ENCODE measurements at places on chromosomes 7 and 10.

GRCh38 chr10:95832216-95833041 is 75.3 kb upstream of the CC2D2B start:
- DNase-seq = peak; percentile 23

DNA sequence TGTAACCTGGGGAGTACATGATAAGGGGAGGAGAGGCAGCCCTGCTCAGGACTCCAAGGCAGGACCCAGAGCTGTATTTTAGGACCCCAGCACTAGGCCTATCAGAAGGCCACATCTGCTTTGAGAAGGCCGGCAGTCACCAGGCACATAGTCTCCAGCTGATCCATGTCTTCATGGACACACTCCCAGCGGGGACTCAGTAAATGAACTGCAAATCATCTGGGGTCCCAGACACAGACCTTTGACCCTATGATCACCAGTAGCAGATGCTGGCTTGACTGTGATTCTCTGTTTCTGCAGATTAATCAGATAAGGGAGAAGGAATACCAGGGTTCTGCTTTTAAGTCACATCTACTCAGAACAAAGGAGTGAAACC is 341.4 kb upstream of the PODXL start:
- DNase-seq = no peak

GRCh38 chr7:100342765-100343164 is 15.2 kb upstream of the PILRB start:
- DNase-seq = no peak

- no peak for DNase-seq
Measured at GRCh38 chr10:34723750-34724149, 91.3 kb downstream of the PARD3 start.

GRCh38 chr7:94240902-94241301 is 153.8 kb upstream of the COL1A2 start:
- no peak for DNase-seq

DNA sequence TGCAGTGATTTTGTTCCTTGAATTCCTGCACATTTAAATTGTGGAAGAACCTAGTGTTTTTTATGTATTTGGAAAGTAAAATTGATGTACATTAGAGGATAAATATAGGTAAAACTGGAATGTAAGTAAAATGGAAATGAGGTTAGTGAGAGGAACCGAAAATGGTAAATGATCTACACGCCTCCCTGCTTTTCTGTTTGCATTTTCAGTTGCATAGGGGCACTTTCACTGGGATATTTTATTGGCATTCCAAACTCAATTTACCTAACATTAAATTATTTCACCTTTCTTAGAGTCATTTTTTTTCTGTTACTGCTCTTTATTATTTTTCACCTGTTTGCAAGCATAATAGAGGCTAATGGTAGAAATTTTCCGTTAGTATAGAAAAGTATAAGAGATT is 8.0 kb downstream of the CDK13 start:
- no peak for DNase-seq

GRCh38 chr7:124943472-124943871 is 13.8 kb upstream of the POT1 start:
- no peak for DNase-seq

DNA sequence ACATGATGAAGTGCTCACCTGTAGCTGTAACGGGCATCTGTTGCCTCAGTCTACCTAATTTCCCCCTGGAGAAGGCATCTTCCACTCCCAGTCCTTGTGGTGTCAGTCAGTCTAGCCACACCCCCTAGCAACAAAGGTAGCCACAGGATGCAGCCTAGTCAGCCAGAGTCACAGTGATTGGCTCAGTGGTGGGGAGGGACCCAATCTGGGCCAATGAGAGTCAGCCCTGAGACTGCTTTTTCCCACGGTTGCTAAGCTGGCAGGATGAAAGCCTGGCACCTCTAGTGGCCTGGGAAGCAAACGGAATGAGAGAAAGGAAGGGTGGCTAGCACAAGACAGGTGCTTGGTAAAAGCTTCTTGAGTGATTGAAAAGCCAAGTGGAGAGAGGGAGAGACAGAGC is 118.6 kb downstream of the SH3PXD2A start:
- DNase-seq = no peak

GRCh38 chr10:24394461-24395190 is 185.7 kb downstream of the KIAA1217 start:
- DNase-seq = no peak

GRCh38 chr7:134605978-134606923 is 40.4 kb upstream of the BPGM start:
- peak; percentile 47 for DNase-seq

DNA sequence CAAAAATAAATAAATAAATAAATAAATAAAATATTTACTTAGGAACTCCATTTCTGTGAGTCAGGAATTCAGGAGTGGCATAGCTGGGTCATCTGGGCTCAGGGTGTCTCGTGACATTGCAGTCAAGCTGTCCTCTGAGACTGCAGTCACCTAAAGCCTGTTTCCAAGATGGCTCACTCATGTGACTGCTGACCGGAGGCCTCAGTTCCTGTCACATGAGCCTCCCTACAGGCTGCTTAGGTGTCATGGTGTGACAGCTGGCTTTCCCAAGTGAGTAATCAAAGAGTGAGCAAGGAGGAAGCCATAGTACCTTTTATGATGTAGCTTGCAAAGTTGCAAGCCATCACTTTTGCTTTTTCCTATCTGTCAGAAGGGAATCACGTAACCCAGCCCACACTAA is 128.6 kb upstream of the KCTD7 start:
- no peak for DNase-seq

GRCh38 chr10:63744060-63744941 is 223.1 kb downstream of the REEP3 start:
- no peak for DNase-seq

DNA sequence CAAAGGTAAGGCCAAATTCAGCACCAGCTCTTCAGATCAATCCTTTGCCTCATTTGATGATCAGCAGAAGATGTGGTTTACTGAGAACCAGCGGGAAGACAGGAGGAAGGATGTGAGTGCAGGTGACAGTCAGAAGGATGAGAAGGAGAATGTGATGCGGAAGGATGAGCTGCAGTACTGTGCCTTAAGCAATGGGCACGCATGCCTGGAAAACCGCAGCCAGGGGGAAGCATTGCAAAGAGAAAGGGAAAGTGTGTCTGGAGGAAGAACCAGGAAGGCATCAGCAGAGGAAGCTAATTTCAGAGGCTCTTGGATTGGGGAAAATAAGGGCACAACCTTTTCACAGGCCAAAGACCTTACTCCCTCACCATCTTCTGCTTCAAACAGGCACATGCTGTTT is 25.7 kb downstream of the C10orf71 start:
- no peak for DNase-seq

DNA sequence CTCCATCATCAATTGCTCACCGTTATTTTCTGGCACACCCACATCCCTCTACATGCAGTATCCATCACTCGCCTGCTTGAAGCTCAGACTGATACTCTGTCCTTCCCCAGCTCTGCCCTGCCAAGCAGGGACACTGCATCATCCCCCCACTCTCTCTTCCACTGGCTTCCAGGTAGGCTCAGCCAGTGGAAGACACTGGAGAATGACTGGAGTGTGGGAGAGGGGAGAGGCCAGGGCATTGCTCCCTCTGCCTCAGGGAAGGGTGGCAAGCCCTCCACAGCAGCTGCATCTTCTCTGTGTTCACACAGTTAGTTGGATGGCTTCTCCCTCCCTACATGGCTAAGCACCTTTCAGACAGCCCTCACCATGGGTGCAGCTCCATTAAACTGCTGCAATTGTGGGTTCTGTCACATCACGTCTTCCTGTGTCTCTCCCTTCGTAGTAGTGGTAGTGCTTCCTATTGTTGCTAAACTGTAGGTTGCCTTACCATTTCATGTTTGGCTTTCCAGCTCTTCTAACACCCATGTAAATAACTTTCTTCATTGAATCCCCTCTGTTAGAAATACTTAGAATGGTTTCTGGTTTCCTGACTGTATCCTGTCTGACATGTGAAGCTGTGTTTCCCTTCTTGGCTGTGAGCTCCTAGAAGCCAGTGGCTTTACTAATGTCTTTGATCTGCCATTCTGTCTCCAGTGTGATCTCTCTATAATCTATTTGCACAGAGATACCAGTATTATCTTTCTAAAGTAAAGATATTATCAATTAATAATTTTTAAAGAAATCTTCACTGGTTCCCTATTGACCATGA is 483.7 kb upstream of the LRRN3 start:
- no peak for DNase-seq

GRCh38 chr7:4200546-4201094 is 481.5 kb upstream of the FOXK1 start:
- DNase-seq = no peak

GRCh38 chr7:93047514-93048099 is 70.2 kb downstream of the SAMD9 start:
- no peak for DNase-seq

DNA sequence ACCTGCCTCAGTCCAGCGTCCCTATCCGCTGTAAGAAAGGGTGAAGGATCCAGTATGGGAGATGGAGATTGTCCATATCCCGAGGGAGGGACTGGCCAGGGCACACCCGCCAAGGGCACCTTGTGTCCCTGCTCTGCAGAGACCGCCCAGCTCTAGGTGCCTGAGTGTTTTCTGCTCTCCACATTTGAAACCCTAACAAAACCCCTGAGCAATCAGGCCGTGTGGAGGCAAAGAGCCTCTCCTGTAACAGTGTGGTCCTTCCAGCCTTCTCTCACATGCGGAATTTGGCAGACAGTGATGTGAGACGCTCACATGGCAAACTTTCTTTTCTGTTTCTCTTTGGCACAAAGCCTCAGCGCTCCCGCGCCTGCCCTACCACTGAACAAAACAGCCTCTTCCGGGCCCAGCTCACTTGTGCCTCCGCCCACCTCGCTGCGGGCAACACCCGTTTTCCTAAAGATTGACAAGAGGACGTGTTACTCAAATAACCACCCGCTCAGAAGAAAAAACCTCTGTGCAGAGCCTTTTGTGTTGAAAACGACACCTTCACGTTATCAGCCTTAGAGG is 514.8 kb downstream of the DNAJB6 start:
- DNase-seq = peak; percentile 67

GRCh38 chr10:49066944-49067730 is 48.2 kb downstream of the VSTM4 start:
- no peak for DNase-seq

- peak; percentile 33 for DNase-seq
Measured at GRCh38 chr10:30581779-30582380, 47.7 kb downstream of the LYZL2 start.

- DNase-seq = no peak
Measured at GRCh38 chr10:84076047-84076388, 63.3 kb upstream of the GHITM start.

DNA sequence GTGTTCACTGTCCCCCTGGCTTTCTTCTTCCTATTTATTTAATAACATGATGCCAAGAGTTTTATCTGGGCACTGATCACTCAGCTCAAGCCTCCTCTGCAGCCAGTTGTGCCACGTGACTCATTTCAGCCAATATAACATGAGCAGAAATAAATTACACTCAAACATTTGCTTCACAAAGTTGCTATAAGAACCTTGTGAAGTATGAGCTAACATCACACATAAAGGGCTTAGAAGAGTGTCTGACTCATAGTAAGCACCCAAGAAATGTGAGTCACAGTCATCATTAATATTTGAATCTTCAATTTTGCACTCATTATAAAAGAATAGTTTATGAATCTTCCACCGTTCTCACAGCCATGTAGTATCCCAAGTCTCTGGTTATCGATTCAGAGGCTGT is 414.6 kb upstream of the NPVF start:
- no peak for DNase-seq

DNA sequence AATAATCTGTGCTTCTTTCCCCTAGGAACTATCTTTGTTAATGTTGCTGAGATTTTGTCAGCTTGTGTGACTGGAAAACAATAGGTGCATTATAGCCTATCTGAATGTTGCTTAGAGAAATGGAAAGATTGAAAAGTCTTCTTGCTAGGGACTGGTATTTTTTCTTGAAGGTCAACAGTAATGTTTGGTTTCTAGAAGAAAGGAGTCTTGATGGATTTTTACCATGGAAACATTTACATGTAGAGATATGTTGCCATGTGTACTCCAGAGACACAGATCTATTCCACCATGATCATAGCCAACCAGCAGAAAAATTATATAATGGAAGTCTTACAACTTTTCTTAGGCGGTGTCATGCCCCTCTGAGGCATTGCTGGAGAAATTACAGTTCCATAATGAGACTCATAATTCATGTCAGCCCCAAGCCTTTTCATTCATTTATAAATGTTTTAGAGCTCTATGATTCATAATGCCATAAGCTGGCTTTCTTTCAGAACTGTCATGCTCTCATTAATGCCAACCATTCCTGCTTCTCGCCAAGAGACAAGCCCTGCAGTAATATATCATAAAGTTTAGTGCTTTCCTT is 175.1 kb upstream of the PTPRZ1 start:
- DNase-seq = no peak

DNA sequence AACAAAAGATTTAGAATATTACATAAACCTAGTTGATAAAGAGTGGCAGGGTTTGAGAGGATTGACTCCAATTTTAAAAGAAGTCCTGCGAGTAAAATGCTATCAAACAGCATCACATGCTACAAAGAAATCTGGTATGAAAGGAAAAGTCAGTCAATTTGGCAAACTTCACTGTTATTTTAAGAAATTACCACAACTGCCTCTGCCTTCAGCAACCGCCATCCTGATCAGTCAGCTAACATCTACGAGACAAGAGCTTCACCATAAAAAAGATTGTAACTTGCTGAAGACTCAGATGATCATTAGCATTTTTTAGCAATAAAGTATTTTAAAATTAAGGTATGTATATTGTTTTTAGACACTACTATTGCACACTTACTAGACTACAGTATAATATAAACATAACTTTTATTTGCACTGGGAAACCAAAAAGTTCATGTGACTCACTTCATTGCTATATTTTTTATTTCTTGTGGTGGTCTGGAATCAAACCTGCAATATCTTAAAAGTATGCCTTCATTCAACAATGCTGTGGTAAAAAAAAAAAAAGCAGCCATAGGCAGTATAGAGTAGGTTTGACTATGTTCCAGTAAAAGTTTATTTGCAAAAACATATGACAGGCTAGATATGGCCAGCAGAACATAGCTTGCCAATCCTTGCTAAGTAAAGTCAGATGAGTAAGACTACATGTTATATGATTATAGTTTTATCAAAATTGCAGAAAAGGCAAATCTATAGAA is 74.4 kb downstream of the GLCCI1 start:
- DNase-seq = no peak

DNA sequence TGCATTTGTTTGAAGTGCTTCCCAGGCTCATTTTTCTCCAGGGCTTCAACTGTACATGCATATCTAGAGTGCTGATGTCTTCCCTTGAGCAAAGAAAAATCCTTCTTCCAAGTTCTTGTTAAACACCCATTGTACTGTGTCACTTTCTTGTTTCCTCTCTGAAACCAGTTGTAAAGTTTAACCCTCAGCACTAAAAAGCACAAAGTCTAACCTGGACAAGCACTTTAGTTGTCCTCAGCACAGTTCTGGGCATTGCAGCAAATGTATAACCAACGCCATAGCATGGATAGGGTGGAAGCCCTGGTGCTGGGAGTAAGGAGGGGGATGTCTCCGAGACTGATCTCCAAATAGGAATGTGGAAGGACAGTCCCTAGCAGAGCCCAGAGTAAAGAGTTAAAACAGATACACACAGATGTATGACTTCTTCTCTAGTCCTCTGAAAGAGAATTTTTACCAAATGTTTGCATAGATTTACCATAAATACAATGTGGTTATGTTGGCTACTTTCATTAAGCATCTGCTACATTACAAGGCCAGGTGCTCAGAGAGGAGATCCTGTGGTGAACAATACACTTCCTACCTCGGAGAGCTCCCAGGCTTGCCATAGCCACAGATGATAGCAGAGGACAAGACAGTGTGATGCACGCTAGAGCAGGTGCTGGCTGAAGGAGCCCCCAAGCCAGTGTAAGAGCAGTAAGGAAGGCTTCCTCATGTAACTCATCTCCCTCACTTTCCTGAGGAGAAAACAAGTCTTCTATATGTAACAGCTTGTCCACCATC is 57.0 kb downstream of the DNAJC12 start:
- no peak for DNase-seq

Measured in stimulated activated CD4-positive, alpha-beta T cell treated with anti-CD3 and anti-CD28 coated beads, Interleukin-2, amount 100 ng/mL, for 48 hours (primary cell).